ENCODE measurements at places on chromosomes 5 and 9.
A peak's percentile ranks its signal among the peaks of the same experiment; 100 is the strongest.

GRCh38 chr9:113603773-113604172 lies 140.2 kb downstream of the RGS3 start:
- no peak for DNase-seq

DNA sequence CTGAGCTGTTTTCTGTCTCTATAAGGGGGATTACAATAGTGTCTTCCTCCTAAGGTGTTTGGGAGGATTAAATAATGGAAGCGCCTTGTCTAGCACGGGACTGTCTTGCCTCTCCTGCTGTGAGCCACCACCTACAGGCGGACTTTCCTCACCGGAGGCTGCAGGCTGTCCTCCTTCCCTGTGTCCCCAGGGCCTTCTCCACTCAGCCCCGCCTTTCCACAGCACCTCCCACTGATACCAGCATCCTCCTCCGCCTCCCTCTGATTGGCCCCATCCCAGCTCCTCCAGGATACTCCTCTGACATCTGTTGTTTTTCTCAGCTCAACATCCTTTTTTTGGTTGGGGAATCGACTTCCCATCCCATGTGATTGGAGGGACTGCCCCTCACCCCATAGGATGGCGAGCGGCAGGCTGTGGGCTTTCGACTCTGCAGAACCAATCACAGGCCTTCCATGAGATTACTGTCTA lies 851 bp upstream of the ZDHHC12 start:
- peak; percentile 60 for DNase-seq

DNA sequence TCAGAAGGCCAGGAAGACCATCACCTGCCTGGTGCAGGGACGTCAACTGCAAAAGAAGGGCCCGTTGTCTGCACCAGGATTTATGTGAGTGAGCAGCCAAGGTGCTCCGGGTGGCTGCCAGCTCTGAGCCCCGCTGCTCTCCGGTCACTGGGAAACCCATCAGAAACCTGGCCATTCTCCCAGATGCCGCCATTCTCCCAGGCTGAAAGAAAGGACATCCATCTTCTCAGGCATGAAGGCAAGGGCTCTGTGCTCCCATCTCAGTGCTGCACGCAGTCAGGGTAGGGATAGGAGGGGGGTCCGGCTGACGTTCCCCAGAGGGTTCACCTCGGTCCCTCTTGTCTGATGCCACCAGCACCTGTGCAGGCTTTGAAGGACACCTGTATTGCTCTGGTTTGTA lies 158.4 kb downstream of the ERCC6L2 start:
- no peak for DNase-seq

DNA sequence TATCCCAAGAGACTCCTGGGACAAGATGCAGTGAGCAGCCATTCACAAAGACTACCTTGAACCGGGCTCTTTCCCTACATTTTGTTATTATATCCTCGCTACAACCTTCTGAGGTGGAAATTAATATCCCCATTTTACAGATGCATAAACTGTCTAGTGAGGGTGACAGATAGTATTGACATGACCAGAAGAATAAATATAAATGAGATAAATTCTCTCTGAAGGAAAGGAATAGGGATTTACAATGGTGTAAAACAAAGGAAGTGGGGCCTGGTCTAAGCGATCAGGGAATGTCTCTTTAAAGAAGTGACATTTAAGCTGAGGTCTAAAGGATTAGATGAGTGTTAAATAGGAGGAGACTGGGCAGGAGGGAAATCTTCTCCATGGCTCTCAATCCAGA lies 43.5 kb upstream of the KCNMB1 start:
- no peak for DNase-seq

GRCh38 chr9:133737774-133738639 lies at the start of gene SARDH:
TSS of gene SARDH (minus strand) at chr9:133738352. CDS start at chr9:133734173, 4,179 bp downstream.
- DNase-seq, result peak; percentile 58

GRCh38 chr5:68441309-68442073 lies 225.9 kb downstream of the PIK3R1 start:
- DNase-seq, result no peak

- no peak for DNase-seq
Measured at GRCh38 chr9:7828334-7828733, 28.8 kb upstream of the DMAC1 start.

- DNase-seq, result no peak
Measured at GRCh38 chr5:138625134-138625533, 49.9 kb upstream of the HSPA9 start.

DNA sequence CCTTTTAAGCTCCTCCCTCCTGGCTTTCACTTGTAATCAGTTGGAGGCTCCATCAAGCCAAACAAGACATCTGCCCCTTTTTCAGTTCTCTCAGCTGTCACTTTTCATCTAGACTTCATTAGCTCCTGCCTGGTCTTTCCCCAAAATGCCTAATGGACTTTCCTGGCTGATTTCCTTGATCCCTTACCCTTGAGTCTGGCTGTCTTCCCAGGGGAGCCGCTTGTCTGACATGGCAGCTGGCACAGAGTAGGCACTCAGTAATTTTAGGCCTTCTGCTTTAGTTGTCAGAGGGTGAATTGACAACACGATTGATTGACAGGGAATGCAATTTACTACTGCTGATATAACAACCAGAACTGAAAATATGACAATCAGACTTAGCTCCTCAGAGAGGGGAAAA lies 2.1 kb downstream of the C9orf153 start:
- DNase-seq, result no peak

DNA sequence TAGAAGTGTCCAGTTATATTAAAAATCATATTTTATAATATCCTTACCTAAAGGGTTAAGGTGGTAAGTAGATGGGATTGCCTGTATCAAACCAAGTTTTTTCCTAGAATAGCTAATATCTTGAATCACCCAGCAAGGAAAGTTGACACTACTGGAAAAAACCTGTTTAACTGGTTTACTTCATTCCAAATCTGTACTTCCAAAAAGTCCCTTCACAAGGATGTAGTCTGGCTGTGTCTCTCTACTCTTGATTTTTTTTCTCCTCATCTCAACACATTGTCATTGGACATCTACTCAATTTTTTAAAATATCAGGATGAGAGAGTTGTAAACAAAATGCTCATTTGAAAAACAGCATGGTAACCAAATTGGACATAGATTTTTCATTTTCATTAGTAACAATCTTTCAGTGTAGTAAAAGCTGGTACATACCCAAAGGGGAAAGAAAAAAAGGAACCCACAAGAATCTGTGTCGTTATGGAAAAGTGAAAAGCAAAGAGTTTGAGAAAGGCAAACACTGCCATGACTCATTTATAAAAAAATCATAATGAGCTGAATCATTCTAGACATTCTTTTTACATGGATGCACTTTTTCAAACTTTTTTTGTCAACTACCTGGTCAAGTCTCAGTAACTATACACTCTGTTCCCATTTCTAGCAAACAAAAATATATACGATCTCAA lies 173.5 kb downstream of the GLIS3 start:
- no peak for DNase-seq

DNA sequence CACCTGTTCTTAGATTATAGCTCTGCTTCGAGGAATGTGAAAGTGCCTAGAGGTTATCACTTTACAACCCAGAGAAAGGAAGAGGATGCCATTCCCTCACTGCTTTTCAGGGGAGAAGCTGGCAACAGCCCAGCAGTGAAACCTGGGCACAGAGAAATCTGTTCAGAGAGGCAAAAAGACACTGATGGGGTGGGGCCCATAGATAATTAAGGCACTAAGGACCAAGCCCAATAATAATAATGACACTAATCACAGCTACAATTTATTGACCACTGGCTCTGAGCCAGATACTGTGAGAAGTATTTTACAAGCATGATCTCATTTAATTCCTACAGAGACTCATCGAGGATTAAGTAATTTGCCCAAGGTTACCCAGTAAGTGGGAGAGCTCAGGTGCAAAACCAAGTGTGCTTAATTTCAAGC lies 168.3 kb downstream of the PIK3R1 start:
- DNase-seq, result no peak

GRCh38 chr9:34862043-34862442 lies 96.0 kb upstream of the PHF24 start:
- DNase-seq, result no peak
